T-helper 1 cell (primary cell): ENCODE measurements at places on chromosomes 6 and 20.

DNA sequence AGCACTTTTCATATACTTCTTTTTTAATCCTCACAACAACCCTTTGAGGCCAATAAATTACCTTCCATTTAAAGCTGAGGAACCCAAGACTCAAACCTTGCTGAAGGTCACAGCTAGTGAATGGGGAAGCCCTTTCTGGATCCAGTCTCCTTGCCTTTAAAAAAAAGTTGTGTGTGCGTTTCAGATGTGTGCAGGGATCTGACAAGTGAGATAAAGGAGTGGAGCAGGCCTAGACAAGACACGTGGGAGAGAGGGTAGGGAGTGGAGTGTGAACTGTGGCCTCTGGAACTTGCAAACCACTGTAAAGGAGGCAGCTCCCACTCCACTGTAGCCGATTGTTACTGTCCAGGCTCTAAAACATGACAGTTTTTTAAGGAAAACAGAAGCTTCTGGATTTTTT, 1.9 kb downstream of the KLHL32 start:
- DNase-seq = no peak

DNA sequence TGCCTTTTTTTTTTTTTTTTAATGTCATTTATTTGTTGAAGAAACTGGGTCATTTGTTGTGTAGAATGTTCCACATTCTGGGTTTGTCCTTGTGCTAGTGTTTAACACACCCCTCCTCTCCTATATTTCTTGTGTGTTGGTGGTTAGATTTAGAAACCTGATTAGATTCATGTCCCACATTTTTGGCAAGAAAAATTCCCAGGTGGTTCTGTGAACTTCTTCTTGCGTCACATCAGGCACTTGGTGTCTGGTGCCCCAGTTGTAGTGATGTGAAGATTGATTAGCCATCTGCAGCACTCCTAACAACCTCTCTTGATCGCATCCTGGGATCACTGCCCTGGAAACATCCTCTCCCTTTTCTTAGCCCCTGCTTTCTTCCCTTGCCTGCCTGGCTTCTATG, 7.8 kb downstream of the PIGT start:
- no peak for DNase-seq

- DNase-seq = no peak
Observed at GRCh38 chr20:58708246-58708931, 15.8 kb downstream of the NPEPL1 start.

GRCh38 chr6:135331002-135331401, 149.9 kb downstream of the MYB start:
- no peak for DNase-seq

- no peak for DNase-seq
Observed at GRCh38 chr20:1802385-1803060, 92.7 kb upstream of the SIRPA start.
